ENCODE measurements at places on chromosomes 3 and 15.

- DNase-seq = peak; percentile 43
These were observed 109.1 kb downstream of the OPA1 start for GRCh38 chr3:193701953-193702635.

DNA sequence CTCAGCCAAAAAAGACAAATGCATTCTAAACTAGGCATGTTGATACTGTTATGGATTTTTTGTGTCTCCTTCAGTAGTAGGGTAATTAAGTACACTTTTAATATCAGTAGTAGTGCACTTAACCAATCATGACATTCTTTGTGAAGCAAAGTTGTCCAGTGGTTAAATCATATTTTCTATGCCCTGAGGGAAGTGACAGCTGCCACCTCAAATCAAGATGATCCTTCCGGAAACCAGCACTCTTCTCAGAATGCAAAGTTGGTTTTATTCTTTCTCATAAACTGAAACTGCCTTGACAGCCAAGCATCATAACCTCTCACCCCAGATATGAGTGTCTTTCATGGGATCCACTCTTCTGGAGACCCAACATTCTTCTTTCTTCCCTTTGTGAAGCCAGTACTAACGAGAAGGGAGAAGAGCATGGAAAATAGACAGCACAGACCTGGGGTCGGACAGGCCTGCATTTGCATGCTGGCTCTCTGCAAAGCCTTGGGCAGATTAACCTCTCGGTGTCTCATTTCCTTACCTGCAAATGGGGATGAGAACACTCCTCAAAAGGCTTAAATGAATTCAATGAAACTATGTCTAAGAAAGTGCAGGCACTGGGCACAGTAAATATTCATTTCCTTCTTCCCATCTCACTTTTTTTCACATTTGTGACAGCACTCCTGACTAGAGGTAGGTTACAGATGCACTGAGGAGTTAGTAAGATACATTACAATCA is 13.2 kb downstream of the AAGAB start:
- no peak for DNase-seq

- DNase-seq = no peak
These were observed 6.0 kb downstream of the SLC6A11 start for GRCh38 chr3:10822055-10822454.

DNA sequence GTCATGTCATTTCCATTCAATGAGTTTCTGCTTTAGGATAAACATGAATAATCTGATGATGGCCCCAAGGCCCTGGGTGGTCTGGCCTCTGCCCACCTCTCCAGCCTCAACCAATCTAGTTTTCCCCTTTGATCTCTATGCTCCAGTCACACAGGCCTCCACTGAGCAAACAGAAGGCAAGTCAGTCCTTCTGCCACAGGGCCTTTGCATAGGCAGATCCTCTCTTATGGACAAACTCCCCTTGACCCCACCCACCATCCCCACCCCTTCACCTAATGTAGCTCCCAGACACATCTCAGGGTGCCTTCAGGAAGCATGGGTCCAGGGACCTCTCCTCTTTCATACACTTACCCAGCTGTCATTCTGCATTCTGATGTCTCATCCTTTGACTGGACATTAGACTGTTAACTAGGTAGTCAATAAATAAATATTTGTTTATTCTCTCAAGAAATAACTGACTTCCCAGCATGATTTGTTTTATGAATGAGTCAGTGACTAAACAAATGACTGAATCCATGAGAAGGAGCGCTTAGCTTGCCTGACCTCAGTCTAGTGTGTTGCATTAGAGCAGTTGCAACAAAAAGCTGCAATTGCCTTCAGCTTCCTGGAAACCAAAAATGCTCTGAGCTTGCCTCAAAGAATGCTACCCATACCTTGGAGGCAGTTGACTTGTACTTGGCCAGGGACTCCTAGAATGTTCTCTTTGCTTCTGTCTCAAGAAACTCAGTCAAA is 386.6 kb upstream of the WNT5A start:
- DNase-seq = no peak

- DNase-seq = peak; percentile 93
These were observed 396.1 kb downstream of the TUSC7 start for GRCh38 chr3:117105686-117106085.

DNA sequence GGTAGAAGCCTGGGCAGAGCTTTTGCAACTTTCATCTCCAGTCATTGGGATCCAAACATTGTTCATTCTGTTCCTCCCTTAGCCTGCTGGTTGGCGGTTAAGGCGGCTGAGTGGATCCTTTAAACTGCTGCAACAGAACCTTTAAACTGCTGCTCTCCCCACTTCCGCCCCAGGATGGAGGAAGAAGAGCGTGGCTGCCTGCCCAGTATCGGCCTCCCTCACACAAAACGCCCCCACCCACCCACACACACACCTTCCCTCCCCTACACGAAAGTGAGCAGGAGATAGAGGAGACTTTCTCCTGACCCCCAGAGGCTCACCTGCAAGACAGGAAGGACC is 460 bp upstream of the ZMAT3 start:
- DNase-seq = peak; percentile 20

GRCh38 chr15:92161039-92161670 is 232.5 kb upstream of the ST8SIA2 start:
- no peak for DNase-seq

DNA sequence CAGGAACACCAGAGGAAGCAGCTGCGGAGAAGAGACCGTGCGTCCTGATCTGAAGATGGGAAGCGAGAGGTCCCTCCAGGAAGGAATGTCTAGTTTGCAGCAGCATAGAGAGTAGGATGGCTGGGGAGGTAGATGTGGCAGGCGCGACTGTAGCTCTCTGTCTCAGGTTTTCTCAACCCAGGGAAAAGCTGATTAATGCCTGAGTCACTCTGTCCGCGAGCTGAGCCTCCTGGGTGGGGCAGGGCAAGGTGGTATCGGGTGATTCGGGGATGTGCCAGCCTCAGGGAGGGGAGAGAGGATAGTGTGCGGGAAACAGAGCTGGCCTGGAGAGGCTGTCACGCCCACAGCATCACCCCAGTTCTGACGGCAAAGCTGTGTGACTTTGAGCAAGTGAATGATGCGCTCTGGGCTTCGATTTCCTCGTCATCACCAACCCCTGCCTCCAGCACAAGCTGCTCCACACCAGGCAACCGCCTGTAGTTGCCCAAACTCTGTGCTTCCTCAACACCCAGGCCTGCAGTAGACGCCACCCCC is 28.4 kb downstream of the CPN2 start:
- DNase-seq = peak; percentile 77

GRCh38 chr3:78725703-78726246 is 1042.0 kb downstream of the ROBO1 start:
- peak; percentile 12 for DNase-seq

DNA sequence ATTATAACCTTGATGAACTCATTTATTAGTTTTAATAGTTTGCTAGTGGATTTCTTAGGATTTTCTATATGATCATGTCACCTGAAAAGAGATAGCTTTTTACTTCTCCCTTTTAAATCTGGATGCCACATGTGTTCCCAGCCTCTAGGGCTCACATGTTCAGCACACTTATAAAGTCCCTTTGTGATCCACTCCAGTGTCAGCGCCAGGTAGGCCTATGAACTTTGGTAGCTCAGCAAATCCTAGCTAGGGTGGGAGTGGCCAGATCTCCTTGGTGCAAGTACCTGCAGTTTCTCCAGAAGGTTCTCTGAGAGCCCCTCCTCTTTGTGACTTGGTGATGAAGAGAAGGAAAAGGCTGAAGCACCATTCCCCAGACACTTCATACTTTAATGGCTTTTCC is 8.7 kb downstream of the FETUB start:
- DNase-seq = no peak

GRCh38 chr15:87672309-87673288 is 583.9 kb downstream of the NTRK3 start:
- DNase-seq = peak; percentile 51

- peak; percentile 55 for DNase-seq
These were observed 285.3 kb downstream of the SV2B start for GRCh38 chr15:91385311-91385710.

GRCh38 chr3:84547971-84548970 is 410.5 kb upstream of the CADM2 start:
- peak; percentile 34 for DNase-seq

GRCh38 chr3:124780761-124781475 is 50.7 kb downstream of the UMPS start:
- peak; percentile 55 for DNase-seq

DNA sequence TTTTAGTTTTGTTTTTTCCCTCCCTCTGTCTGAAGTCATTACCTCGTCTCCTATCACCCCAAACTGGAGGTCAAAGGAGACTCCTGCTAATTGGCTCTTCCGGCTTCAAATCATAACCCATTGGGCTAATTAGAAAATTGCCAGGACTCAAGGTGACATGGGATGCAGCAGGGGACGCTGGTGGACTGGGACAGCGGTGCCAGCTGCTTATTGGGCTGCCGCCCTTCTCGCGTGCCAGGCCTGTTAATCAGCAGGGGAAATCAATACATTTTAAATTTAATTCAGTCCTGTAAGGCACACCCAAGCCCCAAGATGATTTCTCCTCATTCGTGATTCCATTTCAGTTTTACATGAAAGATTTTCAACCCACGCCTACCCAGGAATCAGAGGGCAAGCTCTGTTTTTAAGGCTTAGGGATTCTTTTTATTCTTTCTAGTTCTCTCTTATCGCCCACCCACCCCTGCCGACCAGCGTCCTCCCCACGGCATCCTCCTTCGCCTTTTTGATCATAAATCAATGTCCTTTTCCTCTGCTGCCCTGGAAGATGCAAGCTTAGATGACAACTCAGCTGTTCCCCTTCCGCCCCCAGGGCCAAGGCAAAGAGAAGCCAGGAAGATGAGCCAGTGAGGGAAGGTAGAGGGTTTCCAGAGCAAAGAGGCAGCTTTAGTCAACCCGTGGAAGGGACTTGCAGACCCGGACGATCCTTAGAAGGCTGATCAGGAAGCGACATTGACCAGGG is 329.6 kb downstream of the UACA start:
- no peak for DNase-seq

GRCh38 chr3:128804811-128805155 is 74.6 kb upstream of the ACAD9 start:
- DNase-seq = no peak

DNA sequence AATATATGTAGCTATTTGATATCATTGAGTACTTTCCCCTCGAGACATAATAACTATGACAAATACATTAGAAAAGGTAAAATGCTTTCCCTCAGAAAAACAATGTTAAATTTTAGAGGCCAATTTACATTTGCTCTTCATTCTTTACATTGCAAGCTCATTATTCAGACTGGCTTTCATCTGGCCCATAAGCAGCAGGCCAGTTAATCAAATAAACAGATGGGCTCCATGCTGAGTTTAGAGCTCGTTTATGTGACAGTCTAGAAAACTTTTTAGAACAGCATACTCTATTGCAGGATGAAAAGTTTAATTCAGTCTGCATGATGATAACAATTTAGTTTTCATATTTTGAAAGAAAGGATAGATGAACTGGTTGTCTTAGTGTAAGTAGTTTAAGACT is 150.6 kb downstream of the DUT start:
- DNase-seq = peak; percentile 66

GRCh38 chr15:70154718-70155347 is 57.1 kb upstream of the TLE3 start:
- DNase-seq = peak; percentile 17

DNA sequence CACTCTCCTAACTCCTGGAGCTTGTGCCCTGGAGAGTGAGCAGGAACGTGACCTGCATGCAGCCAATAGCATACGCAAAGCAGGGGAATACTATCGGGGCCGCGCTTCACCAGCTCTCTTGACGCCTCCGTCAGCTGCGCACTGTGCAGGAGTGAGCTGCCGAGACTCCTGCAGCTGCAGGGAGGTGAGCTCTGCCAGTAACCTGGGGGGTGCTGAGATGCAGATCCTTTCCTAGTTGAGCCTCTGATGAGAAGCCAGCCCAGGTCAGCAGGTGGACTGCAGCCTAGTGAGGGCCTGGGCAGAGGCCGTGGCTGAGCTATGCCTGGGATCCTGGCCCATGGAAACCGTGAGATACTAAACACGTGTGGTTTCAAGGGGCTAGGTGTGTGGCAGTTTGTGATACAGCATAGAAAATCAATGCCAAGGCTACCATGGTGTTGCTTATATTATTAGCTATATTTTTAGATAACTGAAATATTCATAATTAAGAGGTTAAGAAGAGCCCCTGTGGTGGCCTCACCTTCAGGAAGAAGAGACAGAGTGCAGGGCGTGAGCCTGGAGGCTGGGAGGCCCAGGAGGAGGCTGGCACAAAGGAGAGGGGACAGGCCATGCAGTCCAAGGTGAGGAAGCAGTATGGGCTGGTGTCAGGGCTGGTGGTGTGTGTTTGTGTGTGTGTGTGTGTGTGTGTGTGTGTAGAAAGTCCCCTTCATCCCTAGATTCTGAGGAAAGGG is 5.9 kb upstream of the DNAJB8 start:
- DNase-seq = no peak

DNA sequence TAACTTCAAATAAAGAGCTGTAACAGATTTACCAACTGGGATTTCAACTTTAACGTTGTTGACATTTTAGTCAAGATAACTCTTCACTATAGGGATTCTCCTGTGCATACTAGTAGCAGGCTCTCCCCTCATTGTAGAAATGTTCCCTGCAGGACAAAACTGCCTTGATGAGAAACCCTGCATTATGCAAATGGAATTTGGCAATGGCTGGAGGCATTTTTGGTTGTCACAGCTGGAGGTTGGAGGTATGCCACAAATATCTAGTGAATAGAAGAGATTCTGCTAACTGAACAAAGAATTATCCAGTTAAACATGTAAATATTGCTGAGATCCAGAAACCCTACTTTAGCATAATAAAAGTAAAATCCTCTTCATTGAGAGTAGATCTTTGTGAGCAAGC is 928.8 kb upstream of the ALCAM start:
- peak; percentile 85 for DNase-seq

- DNase-seq = no peak
These were observed 95.5 kb downstream of the EOMES start for GRCh38 chr3:27626596-27627118.

GRCh38 chr3:133115176-133115575 is 77.0 kb downstream of the TMEM108 start:
- DNase-seq = no peak

DNA sequence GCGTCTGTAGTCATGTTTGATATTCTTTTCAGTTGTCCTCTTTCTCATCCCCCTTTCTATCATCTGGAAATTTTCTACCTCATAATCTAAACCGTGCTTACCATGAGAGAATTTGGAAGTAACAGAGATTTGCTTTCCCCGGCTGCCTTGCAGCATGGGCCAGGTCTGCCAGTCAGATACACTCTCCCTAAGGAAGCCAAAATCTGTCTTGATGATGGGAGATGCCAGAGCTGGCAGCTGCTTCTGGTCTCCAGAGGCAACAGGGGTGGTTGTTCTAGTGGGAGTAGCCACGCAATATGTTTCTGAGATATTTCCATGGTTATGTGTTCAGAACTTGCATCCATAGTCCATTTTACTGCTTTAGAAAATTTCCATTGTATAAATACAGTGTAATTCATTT is 218.9 kb upstream of the RORA start:
- no peak for DNase-seq

DNA sequence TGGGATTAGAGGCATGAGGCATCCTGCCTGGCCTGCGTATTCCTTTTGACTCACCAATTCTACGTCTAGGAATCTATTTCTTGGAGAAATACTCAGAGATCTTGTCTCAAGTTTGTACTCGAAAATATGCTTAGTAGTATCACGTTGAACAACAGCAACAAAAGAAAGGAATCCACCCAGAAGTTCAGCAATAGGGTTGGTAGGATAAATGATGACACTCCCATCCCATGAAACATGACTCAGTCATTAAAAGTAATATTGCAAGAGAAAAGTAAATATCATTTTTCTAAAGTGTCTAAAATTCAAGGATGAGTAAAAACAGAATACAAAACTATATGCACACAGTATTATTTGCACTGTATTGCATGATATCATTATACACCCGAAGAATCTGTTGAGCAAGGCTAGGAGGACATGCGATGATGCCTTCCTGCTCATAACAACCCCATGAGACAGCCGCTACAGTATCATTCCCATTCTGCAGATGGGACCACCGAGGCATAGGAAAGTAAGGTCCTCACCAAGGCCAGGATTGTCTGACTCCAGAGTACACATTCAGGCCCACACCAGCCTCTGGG is 61.5 kb downstream of the SLC6A1 start:
- no peak for DNase-seq

Measured in fibroblast of skin of abdomen (primary cell).